ENCODE measurements at places on chromosomes 1 and 21. TPM values are rescaled to one million over a fixed set of nuclear protein-coding genes. Genes with fewer than 3 reads are reported as not detected.

- no peak for DNase-seq
- no peak overlapping the region for H3K27ac ChIP-seq
- H3K27me3 ChIP-seq = no peaks in the 10 kb centered on the region
- no peaks in the 10 kb centered on the region for H3K36me3 ChIP-seq
Measured at GRCh38 chr1:172465617-172466016, 21.7 kb upstream of the PIGC start.

Gene TSACC
- not detected for total RNA-seq

Gene TRIM67
- 0.19 TPM for total RNA-seq

DNA sequence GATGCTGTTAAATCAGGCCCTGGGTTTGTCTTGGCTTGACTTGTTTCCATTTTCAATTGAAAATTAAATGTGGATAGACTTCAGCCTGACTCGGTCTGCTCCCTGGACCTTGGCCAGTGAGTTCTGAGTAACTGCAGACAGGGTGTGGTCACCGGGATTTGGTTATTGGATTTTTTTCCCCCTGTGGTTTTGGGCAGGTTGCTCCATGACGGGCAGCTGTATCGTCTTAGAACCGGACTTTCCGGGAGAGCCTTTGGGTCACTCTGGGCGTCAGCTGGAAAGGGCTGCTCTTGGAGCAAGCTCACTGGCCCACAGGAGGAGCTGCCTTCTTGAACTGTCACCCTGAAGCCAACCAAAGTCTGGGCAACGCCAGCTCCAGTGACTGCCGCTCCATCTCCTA is 75.0 kb downstream of the CLIC6 start:
- peaks cover 18% of the 10 kb centered on the region for H3K4me1 ChIP-seq
- no peaks in the 10 kb centered on the region for H3K27me3 ChIP-seq
- no peak overlapping the region for H3K27ac ChIP-seq

Gene DNAJC6
- total RNA-seq = 17.3 TPM

All from right atrium auricular region (tissue), 2 donors.